ENCODE measurements at places on chromosomes 4 and X.

DNA sequence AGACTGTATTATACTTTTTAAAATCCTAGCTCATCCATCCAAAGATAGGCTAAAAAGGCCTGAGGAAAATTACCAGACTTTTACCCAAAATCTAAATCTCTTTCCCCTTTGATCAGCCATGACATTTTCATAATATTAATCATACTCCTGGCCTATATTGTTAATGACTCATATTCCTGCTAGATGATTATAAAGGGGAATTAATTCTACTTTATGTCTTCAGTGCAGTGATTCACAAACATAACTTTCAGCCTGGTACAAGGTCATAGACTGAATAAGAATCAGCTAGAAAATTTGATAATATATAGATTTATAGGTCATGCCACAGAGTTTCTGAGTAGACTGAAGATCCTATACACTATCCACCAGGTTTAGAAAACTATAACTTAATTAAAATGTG is 1905.4 kb downstream of the C4orf33 start:
- no peak for DNase-seq

DNA sequence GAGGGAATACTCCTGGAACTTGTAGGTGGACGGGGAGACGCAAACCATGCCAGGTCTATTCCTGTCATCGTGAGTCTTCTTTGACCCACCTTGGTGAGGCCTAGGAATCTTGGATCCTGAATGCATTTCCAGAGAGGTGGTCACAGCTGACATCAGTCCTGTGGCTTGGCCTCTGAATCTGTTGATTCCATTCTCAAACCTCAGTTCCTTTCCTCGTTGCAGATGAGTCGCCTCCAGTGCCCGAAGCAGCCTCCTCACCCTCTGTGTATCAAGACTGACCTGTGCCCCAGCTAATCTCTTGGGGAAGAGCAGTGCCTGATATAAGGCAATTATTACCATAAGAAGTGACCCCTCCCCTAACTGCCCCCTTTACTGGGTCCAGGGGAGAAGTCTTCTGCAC is 118.1 kb downstream of the SMIM20 start:
- no peak for DNase-seq

DNA sequence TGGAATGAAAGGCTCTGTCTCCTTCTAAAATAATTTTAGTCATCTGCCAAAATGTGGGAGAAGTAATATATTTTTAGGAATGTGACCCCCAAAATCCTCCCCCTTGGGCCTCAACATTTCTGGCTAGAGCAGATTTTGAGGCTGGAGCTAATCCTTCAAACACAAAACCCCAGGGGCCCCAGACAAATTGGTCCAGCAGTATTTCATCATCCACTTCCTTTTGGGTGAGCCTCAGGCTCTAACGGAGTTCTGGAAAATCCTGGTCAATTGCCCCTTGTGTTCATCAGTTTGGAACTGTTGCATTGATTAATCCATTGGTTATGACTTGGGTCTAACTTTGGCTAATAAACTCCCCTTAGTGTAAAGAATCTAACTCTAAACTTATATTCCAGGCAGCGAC is 67.4 kb upstream of the PCDH19 start:
- no peak for DNase-seq

- no peak for DNase-seq
Measured at GRCh38 chrX:23935106-23935505, 27.3 kb downstream of the CXorf58 start.

DNA sequence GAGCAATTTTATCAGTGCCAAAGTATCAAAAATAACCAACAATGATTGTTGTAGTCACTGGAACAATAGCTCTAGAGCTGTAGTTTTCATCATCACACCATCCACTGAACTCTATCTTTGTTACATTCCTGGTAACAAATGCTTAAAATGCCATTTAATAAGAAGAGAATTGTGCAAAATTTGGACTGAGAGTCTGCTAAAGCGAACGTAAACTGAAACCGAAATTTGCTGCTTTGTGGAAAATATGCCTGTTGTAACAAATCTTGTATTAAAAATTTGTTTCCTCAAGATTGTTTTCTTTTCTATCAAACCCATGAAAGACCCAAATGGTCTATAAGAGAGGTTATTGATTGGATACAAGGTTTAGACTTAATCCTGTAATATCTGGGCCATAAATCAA is 109.3 kb upstream of the TECRL start:
- DNase-seq = no peak

DNA sequence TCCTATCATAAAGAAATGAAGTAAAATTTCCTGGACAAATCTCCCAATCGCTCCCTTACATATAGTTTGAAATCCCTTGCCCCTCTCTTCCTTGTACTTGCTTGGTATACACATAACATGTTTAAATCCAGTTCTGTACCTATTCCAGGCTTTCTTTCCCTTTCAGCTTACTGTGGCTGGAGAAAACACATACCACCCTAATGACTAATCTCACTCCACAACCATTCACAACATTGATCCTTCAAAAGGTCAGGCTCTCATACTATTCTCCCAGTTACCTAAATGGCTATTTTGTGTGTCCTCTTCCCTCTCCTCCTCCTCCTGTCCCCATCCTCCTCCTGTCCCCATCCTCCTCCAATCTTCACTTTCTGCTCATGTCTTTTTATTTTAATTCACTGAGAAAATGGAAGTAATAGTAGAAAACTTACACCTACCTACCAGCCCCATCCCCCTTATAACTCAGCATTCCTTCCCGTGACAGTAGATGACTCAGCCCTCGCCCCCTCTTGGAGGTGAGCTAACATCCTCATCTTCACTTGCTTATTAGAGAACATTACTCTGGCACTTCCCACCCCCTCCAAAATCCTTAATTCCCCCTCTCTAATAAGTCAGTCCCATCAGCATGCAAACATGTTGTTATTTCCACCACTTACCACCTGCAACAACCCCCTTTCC is 77.5 kb downstream of the IL15 start:
- DNase-seq = no peak
